T-helper 9 cell (primary cell): ENCODE measurements at places on chromosomes 5 and 9.

DNA sequence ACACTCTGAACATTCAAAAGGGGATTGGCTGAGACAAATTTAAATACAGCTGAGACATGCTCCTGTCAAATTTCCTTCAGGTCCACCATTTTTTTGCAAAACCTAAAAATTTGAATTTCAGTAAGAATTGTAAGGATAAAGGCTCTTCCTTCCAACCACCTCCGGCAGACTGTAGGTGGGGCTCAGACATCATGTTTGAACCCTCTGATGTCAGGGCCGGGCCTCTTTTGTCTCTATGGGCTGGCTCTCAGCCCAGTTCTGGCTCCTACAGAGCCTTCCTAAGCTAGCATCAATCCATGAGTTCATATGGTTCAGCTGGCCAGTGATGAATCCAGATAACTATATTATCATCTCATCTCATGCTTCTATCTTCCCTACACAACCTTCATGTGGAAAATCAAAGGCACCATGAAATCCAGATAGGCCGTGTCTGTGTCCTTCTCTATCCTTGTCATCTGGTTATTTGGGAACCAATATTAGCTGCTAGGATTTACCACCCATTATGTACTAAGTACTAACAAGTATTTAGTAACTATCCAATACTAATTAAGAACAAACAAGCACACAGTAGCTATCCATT lies 44.2 kb downstream of the NIPSNAP3B start:
- DNase-seq, result no peak

DNA sequence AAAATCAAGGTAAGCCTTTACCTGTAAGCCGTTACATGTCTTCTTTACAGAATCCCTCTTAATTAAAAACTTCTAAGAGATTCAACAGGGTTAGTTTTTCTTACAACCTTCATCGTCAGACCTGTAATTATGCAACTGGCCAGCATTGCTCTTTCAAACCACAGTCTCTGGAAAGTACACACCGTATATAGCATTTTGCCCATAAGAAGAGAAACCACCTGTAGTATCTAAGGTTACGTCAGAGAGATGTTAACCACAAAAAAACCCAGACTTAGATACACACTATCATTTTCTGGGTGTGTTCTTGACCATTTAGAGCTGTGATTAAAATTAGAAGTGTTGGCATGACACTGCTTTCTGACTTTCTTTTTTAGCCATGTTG lies 140.0 kb downstream of the MUSK start:
- no peak for DNase-seq

- DNase-seq, result no peak
These were observed 9.6 kb downstream of the FBXO38 start for GRCh38 chr5:148393390-148393741.

DNA sequence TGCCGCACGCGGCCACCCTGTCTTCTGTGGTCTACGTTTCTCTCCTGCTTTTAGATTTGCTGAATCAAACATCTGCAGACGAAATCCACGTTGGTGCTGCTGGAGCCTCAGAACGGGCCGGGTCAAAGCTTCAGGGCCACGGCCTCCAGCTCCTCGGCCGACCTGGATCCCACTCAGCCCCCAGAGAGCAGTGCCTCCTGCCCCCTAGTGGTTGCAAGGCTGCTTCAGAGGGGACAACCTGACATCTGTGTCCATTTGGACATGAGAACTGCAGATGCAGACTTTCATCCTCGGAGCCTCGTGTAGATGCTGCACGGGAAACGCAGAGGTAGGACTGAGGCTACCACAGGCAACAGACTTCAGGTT lies 23.0 kb upstream of the SLC6A3 start:
- DNase-seq, result no peak

DNA sequence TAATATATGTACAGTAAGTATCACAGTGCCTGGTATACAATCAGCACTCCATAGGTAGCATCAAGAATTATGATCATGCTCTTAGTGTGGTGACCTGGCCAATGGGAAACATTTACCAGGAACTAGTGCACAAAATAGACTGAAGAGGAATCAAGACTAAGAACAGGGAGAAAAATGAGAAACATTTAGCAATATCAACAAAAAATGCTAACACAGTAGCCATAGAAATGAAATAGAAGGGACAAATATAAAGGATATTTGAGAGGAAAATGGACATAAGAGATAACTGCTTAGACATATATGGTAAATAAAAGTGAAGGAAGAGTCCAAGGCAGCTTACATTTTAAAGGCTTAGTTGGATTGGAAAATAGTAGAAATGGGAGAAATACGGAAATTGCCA lies 16.5 kb upstream of the SPATA9 start:
- DNase-seq, result no peak

- no peak for DNase-seq
These were observed 139.0 kb upstream of the ITGA1 start for GRCh38 chr5:52648726-52649125.

DNA sequence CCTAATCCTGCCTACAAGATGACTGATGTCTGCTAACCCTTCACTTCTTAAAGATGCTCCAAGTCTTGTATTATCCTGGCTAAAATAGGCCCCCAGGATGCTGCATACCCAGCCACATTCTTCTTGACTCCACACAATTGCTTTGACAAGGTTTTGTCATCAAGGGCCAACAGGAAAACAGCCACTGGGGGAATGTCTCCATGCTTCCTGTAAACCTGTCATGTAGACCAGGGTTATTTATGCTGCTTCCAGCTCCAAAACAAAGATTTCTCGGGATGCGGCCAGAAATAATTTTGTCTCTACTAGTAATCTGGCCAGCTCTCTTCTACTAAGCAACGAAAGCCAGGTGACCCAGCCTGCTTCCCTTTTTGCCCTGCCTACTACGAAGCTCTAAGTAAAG lies 53.8 kb downstream of the SHB start:
- no peak for DNase-seq

- DNase-seq, result no peak
These were observed 53.9 kb downstream of the ZNF474 start for GRCh38 chr5:122183098-122183787.

GRCh38 chr5:4576161-4576748 lies 563.9 kb upstream of the ADAMTS16 start:
- no peak for DNase-seq

- DNase-seq, result no peak
These were observed 548.9 kb downstream of the BNC2 start for GRCh38 chr9:16321461-16322119.
